ENCODE measurements at places on chromosomes 12 and 14.
A peak's percentile ranks its signal among the peaks of the same experiment; 100 is the strongest.

DNA sequence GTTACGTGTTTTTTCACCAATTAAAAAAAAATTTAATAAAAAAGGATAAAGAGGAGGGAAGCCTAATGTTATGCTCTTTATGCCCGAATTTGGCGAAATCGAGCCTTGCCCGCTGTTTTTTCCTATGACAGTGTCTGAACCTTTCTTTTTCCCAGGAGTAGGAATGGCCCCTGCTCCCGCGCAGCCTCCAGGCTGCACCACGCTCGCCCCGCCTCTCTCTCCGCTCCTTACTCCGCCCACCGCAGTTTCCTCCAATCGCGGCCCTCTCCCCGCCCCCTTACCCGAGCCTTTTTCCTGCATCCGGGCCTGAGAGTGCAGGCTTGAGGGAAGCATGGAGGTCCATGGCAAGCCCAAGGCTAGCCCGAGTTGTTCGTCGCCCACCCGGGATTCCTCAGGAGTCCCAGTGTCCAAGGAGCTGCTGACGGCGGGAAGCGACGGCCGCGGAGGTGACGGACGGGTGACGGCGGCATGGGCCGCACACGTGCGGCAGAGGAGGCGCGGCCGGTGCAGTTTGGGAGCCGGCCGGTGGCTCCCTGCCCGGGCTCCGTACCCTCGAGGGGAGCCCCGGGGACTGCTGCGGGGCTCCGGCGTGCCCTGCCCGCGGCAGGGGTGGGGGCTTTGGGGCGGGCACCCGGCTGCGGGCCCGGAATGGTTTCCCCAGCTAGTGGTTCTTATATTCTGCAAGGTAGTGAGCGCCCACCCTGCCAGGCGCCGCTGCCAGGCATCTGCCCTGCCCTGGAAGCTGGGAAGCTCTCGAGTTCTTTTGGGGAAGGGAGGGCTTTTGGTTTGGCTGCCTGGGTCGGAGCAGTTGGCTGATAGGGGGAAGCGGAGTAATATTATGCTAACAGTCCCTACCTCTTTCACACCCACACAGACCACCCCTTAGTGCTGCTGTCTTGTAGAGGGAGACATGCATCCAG is at the start of gene NOPCHAP1:
TSS of gene NOPCHAP1 (plus strand) at position 295 of the 920 bp plus-strand sequence. CDS start at position 332, 37 bp downstream.
- DNase-seq: peak; percentile 90

- DNase-seq: no peak
These were observed 117.7 kb upstream of the RPL10L start for GRCh38 chr14:46769292-46769691.

DNA sequence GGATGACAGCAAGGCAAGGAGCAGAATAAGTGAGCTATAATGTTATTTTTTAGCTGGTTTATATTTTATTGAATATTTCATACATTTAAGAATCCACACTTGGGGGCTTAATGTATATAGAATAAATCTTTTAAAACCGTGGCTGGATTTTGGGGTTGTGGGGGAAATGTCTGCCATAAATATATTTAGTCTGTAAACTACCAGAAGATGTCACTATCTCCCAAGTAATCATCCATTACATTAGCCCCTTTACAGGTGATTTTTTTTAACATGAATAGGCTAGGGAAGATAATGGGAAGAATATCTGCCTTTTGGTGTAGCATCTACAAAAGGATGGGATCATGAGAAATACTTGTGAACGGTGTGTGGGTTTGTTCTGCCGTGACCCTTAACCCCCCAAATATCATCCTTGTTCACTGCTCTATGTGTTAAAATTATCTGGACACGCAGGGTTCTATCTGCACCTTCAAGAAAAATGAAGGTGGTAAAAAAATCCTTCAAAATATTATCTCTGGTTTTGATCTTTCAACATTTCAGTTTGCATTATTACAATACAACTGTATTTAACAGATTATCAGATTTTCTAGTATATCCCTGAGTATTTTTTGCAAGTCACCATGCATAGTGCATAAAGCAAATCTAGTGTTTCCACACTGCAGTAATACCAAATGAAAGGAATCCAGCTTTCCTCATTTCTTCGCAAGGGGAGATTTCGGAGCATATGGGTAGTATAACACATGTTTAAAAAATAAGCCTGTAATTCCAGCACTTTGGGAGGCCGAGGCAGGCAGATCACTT is 8.0 kb upstream of the SLC17A8 start:
- DNase-seq: no peak

GRCh38 chr12:69027411-69027881 is 94.5 kb upstream of the CPM start:
- DNase-seq: no peak

DNA sequence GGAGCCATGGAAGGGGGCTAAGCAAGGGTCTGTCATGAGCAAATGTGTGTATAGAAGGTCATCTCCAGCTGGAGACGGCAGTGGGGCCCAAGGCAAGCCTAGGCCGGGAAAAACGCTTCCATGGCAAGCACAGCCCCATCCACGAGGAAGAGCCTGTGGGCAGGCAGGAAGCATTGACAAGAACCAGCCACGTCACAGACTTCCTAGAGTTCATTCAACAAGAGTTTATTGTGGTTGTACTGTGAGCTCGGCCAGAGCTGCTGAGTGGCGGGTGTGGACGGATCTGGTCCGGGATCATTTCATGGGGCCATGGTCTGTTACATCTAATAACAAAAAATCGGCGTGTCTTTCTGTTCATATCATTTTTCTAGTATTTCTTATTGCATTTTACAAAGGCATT is 311.7 kb downstream of the TMEM121 start:
- no peak for DNase-seq

All from stimulated activated CD4-positive, alpha-beta T cell treated with anti-CD3 and anti-CD28 coated beads, Interleukin-2, amount 100 ng/mL, for 24 hours (primary cell).